ENCODE measurements at places on chromosomes 1 and 21.

GRCh38 chr1:23395154-23395724 lies 25.6 kb upstream of the ZNF436 start:
- DNase-seq = no peak

DNA sequence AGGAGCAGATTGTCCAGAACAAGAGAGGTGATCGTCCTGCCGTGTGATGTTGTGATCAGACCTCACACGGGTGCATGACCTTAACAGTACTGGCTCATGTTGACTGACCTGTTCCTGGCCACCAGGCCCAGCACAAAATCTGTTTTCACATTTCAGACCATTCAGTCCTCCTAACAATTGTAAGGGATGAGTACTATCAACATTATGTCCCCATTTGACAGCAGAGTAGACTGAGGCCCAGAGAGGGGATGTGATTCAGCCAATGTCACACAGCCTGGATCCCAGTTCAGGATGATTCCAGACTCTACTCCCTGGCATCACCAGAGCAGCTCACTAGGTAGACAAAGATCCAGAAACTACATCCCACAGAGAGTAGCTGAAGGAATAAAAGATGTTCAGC lies 7.4 kb upstream of the TAS1R2 start:
- no peak for DNase-seq

DNA sequence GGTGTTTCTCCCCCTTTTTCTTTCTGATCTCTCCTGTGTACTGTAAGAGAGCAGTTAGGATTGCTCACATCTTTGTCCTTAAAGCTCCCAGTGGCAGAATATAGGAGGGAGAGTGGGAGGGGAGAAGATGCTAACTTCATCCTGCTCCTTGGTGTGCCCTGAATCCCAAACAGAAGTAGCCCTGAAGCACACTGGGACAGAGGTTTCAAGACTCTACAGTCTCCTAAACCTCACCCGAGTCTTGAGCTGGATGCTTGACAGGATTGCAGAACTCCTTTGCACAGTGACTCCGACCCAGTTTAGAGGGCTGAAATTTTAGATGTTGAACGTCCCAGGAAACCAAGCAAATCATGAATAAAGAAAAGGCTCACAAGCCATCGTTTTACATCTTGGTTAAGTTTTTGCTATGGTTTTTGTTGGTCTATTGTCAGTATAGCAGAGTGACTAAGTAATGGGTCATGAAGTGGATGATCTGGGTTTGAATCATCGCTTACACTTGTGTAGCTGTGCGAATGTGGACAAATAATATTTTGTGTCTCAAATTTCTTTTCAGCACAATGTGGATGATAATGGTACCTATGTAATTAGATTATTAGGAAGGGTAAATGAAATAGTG lies 37.5 kb downstream of the XCL2 start:
- no peak for DNase-seq

GRCh38 chr1:18090636-18091035 lies 17.0 kb upstream of the IGSF21 start:
- no peak for DNase-seq
